ENCODE measurements at places on chromosomes 11 and 22.

GRCh38 chr11:112002491-112003216 lies 22.6 kb upstream of the DLAT start:
- no peak for DNase-seq

- no peak for DNase-seq
Observed at GRCh38 chr11:18790883-18791206, 753 bp downstream of the PTPN5 start.

DNA sequence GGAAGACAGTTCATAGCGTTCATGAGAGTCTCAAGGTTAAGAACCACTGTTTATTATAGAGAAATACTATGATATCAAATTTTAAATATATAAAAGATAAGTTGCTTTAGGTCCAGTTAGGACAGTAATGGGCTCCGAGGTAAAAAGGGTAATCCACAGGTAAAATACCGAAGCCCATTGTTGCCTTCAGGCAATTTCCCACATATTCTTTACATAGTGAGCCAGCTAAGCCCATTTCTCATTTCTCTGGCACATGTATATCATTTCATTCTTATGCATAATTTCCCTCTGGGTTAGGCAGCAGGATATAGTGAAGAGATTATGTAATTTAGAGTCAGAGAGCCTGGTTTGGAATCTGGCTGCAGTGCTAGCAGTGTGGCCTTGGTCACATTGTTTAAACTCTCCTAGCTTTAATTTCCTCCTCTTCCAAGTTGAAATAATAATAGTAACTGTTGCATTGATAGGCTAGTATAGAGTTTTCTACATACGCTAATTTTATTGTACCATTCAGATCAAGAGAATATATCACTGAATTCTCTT lies 7.6 kb upstream of the POU2AF1 start:
- DNase-seq = no peak

DNA sequence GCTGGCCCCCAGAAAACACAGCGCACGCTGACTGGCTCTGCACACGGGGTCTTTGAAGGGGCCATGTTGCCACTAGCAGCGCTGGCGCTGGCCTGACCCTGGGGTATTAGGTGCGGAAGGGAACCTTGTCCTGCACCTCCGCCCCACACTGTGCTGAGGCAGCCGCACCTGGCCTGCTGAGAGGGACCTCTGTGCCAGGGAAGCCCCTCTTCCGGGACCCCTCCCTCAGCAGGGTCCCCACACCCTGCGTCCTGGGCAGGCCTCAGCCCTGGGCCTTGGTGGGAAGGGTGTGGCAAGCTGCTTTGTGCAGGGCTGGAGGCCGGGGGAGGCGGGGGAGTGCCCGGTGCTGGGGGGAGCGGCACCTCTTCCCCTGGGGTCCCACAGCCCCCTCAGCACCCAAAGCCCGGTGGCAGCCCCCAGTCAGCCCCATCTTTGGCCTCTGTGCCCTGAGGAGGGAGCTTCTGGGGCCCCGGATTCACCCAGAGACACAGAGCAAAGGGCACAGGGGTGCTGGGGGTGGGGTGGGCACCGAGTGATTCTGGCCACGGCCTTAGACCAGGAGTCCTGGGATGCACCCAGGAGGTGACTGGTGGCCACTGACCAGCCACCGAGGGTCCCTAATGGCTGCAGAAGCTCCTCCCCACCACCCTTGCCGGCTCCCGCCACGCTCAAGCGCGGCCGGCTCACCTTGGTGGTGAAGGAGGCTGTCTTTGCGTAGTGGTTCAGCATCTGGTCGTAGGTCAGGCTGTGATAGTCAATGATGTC lies 11.4 kb downstream of the TTLL8 start:
- no peak for DNase-seq

DNA sequence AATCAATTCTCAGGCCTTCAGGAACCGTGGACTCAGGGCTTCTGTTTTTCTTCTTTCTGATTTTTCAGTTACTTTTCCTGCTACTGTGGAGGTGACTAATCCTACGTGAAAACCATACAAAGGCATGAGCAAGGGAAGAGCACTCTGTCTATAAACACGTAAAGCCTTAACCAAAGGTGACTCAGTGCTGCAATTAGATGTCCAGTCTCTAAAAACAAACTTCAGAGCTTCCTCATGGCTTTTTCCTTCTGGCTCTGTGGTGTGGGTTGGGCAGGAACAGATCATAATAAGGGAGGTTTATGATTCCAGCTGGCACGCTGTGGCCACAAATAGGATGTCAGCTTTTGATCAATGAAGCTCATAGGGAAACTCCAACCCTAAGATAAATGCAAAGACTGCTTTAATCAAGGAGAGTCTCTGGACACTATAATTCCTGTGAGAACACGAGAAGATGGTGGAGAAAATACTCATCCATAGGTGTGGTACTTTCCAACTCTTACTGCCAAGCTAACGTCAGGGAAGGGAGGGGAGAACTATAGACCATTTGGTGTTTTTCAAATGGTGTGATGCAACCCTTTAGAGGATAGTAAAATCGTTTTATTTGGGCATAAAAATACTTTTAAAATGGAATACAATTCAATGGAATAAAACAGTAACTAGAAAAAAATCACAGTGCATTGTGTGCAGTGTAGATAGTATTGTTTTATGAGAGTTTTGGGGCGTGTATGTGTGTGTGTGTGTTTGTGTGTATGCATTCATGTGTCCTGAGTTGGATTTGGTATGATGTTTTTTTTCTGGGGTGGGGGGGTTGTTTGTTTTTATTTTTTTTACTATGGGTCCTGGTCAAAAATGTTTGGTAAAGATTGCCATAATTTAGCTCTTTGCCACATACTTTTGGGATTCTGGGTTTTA lies at the start of gene NXPE2:
NXPE2 (plus strand) TSS at position 403 of the 912 bp plus-strand sequence; CDS start at position 452, 49 bp downstream.
- no peak for DNase-seq

DNA sequence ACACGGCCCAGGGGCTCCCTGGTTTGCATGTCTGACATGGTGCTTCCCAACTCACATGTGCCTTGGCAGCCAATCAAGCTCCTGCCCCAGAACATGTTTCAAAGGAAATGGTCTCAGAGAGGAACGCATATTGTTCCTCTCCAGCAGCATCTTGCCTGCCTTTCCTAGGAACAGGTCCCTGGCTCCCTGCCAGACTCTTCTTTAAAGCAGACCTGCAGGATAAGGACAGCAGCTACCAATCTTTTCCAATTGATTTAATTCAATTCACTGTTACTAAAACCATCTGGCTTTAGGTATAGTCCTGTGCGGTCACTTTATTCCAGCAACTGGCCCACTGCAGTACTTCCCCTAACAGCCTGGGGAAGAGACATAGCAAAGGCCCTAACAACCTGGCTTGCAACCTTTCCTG lies 79.9 kb downstream of the AMBRA1 start:
- no peak for DNase-seq

GRCh38 chr11:60377401-60378136 lies 763 bp upstream of the MS4A7 start:
- no peak for DNase-seq

DNA sequence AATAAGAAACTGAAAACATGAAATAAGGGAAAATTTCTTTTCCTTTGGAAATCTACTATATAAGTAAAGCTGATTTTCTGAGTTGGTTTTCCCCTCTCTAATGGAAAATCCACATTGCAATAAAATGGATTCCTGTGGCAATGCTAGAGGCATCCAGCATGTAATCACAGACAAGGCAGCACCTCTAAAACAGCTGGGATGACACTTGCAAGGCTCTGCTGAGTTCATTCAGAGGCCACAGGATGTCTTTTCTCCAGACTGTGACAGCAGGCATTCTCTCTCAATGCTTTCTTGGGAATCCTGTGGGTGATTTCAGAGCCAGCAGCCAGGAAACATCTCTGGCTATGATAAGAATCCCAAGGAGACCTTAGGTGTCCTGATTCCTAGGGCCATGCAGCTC lies 201.3 kb upstream of the BLID start:
- no peak for DNase-seq

DNA sequence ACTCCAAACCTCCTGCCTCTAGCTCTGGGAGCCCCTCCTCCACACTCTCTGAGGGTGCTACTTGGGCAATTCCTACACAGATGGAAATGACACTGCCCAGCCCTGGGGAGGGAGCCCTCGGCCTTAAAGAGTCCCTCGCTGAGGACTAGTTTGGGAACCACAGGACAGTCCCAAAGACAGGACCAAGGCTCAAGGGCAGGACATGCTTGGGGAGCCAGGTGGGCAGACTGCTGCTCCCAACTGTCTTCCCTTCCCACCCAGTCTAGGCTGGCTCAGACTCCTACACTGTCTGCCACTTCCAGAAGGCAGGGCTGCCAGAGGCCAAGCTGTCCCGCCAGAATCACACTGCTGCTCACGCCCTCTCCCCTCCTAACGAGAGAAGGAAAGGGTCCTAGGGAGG lies 9.8 kb downstream of the ARRB1 start:
- DNase-seq = no peak

GRCh38 chr11:65003282-65003681 lies 6.5 kb upstream of the BATF2 start:
- no peak for DNase-seq

DNA sequence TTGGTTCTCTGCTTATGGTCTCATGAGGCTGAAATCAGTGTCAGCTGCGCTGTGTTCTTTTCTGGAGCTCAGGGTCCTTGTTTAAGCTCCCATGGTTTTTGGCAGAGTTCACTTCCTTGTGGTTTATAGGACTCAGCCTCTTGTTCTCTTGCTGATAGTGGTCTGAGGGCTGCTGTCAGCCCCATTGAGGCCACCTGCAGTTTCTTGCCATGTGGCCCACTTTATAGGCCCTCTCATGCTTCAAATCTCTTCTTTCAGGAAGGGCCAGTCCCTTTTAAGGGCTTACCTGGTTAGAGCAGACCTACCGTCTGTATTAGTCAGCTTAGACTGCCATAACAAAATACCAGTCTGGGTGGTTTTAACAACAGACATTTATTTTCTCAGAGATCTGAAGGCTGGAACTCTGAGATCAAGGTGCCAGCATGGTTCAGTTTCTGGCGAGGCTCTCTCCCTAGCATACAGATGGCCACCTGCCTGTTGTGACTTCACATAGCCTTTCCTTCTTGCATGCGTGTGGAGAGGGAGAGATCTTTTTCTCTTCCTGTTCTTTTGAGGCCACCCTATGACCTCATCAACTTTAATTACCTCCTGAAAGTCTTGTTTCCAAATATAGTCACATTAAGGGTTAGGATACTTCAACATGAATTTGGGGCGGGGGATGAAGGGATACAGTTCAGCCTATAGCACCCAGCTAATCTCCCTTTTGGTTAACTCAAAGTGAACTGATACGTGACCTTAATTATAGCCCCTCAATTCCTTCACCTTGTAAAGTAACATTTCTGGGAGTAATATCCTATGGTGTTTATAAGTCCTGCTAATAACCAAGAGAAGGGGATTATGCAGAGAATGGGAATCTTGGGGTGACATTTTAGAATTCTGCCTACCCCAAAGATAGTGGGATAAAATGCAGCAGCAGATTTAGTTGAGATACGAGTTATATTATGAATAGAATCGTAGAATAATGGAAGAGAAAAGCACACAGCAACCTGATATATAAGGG lies 131.8 kb downstream of the UVRAG start:
- peak; percentile 13 for DNase-seq

DNA sequence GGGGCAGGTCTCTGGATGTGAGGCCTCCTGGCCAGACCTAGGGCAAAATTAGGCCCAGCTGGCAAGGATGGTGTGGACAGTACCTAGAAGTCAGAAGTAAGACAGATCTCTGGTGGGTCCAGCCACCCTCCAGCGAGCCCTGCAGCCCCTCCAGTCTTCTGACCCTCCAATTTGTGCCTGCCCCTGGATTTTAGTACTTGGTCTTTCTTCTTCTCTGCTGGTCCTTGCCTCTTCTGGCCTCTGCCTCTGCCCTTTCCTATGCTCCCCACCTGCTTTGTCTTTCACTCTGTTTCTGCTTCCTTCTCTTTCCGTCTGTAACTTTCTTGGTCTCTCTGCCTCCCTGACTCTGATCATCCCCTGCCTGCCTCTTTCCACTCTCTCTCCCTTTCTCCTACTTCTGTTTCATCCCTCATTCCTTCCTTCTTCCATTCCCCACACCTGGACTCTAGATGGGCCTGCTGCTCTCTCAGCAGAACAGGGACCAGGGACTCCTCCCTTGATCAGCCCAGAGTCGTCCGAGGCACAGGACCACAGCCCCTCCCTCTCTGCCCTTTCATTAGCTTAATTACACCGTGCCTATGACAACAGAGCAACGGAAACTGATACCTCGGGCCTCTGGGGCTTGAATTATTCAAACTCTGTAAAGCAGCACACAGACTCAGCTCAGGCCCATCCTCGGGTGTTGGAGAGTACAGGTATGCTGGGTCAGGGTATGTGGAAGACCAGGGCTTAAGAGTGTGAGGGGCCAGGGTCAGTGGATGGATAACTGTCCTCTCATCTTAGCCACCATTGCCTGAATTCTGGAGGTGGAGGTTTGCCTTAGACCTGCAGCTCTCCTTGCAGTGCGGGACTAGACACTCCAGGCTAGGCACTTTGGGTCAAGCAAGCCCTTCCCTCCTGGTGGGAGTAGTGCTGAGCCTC lies at the start of gene CHRNA10:
CHRNA10 (minus strand) TSS at position 51 of the 921 bp plus-strand sequence. CDS start 72 bp downstream, outside the sequence.
- DNase-seq = no peak

DNA sequence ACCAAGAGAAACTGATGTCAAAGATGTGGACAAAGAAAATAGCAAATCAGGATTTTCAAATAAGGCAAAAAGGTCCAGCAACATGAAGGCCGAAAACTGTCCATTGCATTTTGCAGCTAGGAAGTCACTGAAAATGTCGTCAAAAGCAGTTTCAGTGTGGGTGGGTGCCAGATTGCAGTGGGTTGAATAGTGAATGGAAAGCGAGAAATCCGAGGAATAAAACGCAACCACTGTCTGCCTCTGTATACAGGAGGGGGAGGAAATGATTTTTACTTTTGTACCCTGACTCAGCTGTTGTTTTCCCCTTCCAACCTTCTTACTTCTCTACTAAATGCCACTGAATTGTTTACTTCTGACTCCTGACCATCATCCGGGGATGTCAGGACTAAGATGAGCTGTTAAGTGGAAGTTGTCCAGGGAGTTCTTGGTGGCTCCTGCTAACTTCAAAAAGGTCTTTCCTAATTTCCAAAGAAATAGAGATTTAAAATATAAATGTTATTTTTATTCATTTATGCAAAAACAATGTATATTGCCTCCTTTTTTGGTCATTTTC lies 64.9 kb upstream of the BIRC3 start:
- DNase-seq = no peak

DNA sequence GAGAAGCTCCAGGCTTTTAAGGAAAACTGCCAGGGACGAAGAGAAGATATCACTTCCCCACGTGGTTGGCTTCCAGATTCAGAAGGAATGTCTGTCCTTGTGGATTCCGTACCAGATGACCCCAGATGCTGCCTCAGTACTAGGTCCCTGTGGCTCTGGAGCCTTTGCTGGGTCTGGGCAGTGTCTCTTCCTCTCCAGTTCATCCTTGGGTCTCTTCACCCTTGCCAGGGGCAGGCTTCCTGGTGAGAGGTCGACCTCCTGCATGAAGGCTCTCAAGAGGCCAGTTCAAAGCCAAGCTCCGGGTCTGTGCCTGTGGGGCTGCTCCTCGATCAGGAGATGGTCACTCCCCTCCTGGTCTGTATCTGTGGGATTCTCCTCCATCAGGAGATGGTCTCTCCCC lies 74.7 kb upstream of the B3GAT1 start:
- DNase-seq = no peak

DNA sequence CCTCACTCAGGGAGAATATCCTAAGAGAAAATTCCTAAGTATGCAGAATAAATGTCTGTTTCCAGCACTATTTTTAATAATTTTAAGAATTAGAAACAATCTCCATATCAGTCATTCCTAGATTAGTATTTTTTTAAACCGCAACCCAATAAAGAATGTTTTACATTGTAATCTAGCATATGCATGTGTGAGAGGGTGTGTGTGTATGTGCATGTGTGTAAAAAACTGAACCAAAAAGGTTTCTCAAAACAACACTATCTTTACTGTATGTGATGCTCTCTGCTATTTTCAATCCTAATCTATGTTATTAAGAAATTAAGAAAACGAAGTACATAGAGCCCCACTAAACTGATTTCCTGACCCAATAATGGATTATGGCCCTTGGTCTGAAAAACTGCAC lies 90.6 kb upstream of the AKIP1 start:
- DNase-seq = no peak

- DNase-seq = no peak
Observed at GRCh38 chr11:1656061-1656441, 26.5 kb downstream of the KRTAP5-5 start.

All from K562 (cell line).